NCI-H1048 (cell line): ENCODE measurements at places on chromosomes 2 and 18.

DNA sequence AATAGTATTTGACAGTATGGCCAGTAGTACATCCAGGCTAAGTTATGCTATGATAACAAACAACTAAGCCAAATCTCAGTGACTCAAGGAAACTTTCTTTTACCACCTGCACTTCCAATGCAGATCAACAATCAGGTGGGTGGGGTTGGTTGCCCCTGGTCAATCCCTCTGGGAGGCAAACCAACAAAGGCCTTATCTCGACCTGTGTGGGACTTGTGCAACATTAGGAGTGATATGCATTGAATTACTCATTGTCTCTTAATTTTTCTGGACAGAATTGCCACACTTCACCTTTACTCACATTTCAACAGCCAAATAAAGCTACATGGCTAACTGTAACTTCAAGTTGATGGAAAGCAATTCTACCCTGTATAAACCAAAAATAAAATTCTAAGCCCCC is 1049.3 kb upstream of the CDH2 start:
- no peak for DNase-seq

DNA sequence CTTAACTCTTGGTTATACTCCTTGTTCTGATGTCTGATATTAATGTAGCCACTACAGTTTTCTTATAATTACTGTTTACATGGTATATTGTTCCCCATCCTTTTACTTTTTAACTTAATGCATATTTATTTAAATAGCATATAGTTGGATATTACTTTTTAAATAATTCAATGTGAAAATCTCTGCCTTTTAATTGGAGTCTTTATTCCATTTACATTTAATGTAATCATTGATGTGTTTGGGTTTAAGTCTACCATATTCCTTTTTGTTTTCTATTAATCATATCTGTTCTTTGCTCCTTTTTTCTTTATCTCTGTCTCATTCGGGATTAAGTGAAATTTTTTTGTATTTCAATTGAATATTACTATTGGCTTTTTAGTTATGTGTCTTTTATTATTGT is 109.1 kb downstream of the MTX2 start:
- no peak for DNase-seq

- DNase-seq = no peak
Observed at GRCh38 chr2:10331702-10332401, 29.1 kb downstream of the HPCAL1 start.

- DNase-seq = no peak
Observed at GRCh38 chr18:26618135-26618534, 69.8 kb upstream of the KCTD1 start.

- no peak for DNase-seq
Observed at GRCh38 chr2:220310451-220310861, 683.0 kb downstream of the SLC4A3 start.

- DNase-seq = no peak
Observed at GRCh38 chr2:6872394-6872793, 5.2 kb upstream of the RSAD2 start.

GRCh38 chr2:229714080-229714735 is at the start of gene DNER:
TSS of gene DNER (minus strand) at chr2:229714555. CDS start at chr2:229714423, 132 bp downstream.
- DNase-seq = no peak

DNA sequence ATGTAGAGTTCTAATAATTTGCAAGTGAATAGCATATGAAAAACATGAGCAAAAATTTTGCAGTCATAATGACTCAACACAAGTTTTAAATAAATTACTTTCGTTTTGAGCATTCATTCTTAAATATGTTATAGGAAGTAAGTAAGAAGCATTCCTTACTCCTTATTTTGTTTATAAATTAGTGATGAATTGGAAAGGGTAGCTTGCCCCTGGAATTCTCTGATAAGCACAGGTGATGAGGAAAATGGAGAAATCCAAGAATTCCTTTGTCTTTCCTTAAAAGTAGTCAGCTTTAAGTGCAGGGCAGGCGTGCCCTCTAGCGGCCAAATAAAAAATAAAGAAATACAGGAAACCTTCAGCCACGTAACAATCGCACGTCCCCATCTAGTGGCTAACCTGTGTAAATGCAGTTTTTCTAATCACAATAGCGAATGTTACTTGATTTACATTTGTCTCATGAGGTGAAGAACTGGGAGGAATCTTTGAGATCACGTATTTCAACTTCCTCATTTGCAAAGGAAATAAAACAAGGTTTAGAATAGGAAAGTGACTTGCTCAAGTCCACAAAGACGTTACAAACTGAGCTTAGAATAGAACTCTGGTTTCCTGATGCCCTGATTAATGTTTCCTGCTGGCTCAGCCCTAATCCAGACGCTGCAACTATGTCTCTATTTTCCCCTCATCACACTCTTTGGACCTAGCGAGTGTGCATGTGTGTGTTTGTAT is 47.2 kb upstream of the ZNG1B start:
- no peak for DNase-seq

DNA sequence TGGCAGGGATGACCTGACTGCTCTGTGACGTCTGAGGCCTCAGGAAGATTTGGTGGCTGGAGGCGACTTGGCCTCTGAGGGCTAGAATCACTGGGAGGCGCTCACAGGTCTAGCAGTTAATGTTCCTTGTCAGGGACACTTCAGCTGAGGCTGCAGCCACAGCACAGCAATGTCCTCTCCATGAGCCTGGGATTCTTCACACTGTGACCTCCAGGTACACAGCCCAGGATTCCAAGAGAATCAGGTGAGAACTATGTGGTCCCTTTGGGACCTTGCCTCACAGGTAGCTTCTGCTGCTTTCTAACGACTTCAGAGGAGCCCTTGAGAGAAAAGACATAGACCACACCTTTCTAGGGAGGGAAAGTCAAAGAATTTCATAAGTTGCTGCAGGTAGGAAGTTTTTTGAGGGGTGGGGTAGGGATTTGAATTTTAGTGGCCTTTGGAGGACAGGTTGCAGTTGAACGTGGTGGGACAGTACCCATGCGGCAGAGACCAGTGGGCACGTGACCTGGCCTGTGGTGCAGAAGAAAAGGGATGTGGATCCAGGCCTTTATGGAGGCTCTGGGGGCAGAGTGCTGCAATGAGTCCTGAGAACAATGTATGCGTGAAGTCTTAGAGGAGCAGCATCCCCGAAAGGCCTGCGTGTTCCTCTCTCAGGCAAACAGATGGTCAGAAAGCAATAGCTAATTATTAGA is 86.2 kb downstream of the LYPD1 start:
- no peak for DNase-seq

DNA sequence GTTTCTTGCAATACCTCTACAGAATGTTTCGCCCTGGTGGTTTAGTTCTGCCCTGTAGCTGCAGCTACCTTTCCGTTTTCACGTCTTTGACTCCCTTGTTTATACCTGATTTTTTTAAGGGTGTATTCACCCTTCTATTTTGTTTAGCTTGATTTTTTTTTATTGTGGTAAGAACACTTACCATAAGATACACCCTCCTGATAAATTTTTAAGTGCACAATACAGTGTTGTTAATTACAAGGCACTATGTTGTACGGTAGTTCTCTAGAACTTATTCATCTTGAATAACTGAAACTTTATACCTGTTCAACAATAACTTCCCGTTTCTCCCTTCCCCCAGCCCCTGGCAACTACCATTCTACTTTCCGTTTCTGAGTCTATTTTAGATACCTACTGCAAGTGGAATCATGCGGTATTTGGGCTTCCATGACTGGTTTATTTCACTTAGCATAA is 48.9 kb upstream of the NABP1 start:
- DNase-seq = no peak

DNA sequence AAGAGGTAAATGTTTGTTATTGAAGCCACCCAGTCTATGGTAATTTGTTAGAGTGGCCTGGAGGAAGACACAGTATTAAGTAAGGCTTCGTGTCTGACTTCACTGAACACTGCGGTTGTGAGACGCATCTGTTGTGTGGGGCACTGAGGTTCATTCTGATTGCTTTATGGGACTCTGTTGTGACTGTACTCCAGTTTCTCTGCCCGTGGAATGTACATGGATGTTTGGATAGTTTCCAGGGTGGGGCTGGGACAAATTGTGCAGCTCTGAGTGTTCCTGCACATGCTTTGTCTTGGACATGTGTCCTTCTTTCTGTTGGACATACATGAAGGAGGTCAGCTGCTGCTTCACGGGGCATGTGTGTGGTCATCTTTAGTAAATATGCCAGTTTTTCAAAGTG is 58.6 kb downstream of the ODC1 start:
- DNase-seq = no peak

DNA sequence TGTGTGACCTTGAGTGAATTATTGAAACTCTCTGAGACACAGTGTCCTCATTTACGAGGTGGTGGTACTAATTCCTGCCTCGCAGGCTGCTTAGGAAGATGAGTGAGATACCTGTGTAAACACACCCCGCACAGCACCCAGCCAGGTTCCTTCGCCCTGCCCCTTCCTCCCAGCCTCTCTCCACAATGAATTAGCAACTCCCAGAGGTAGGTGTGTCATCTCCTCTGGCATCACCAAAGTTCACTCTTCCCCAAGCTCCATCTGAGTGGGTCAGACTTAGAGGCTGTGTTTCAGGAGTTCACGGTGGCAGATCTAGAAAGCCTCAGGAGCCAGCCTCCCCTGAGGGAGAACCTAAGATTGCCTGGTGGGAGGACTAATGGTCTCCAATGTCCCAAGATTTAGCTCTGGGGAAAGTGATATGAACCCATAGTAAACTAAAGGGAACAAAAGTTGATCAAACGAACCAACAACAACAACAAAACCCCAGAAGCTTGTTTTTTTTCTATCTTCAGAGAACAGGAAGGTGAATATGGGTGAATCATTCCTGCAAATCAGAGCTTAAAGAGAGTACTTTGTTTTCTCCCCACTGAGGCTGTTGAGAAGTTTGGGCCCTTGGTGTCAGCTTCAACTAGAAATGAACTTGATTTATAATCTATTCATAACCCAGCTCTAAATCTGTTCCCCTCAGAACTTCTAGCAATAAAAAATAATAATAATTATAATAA is 44.4 kb upstream of the NRP2 start:
- no peak for DNase-seq

DNA sequence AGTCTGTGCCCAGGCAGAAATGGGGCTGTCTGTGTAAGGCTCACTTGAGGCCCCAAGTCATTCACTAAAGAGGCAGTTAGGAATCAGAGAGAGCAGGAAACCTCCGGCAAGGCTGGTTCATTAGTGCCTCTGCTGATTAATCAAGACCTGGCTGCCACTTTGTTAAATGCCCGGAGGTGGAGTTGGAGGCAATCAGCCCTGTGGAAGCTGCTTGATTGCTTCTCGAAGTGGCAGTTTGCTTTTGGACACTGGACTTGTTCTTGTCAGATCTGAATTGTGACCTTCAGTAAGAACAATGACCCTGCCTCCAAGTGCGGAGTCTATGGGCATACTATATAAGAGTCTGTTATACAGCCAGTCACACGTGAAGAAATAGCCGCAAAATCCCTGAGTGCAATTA is 183.9 kb upstream of the LINC00305 start:
- DNase-seq = no peak

GRCh38 chr2:184554736-184555135 is 43.6 kb upstream of the ZNF804A start:
- no peak for DNase-seq

GRCh38 chr2:2116657-2117056 is 214.4 kb downstream of the MYT1L start:
- DNase-seq = no peak

DNA sequence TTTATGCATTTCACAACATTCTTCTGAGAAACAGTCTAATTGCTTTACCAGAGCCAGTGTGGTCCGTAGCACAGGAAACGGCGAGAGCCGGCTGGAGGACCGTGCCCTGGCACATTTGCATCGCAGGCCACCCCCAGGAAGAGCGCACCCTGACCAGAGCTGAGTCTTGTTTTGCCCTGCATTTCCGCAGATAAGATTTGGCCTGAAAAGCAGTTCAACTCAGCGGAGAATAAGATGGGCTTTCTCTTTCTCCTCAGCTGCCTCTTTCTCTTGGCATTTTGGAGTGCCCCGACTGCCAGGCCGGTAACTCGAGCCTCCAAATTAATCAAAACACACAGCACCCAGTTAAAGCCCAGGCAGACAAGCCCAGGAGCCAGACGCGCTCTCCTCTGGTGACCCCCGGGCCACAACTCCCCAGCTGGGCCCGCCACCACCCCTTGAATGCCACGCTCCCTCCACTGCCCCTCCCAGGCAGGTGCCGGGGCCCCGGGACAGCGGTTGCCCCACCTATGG is 464 bp downstream of the COL4A4 start:
- no peak for DNase-seq

GRCh38 chr2:223908304-223908998 is 36.7 kb downstream of the WDFY1 start:
- DNase-seq = no peak

DNA sequence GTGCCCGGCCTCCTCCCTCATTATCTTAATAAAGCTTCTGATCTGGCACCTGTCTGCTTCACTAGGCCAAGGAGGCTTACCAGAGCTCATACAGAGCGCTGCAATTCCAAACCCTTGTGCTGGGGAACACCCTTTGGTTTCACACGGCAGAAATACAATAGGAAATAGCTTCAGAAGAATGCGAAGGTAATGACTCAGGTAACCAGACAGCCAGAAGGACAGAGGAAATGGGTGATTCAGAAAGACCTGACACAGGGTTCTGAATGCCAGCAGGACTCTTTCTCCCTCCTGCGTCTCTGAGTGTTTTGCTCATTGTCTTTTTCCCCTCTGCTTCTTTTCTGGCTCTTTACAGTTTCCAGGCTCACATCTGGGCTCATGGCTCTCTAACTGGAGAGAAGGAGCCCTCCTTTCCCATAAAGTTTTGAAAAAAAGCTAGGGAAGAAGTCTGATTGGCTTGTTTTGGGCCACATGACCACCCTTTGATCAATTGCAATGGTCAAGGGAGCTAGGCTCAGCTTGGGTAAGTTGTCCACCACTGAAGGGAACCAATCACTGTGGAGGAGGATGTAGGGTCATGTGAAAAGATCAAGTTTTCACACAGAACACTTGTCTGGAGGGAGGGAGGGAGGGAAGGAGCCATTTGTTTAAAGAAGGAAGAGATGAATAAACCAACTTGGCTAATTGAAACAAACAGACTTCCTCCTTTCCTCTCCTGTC is 90.5 kb upstream of the UPP2 start:
- DNase-seq = no peak

- no peak for DNase-seq
Observed at GRCh38 chr2:216429428-216429827, 17.1 kb downstream of the SMARCAL1 start.

- no peak for DNase-seq
Observed at GRCh38 chr2:18988631-18989232, 369.7 kb downstream of the OSR1 start.

- DNase-seq = no peak
Observed at GRCh38 chr18:44258086-44258485, 422.6 kb upstream of the SETBP1 start.

GRCh38 chr2:198930170-198930569 is 527.6 kb downstream of the SATB2 start:
- no peak for DNase-seq

- no peak for DNase-seq
Observed at GRCh38 chr2:11071939-11072338, 83.3 kb upstream of the SLC66A3 start.
